ENCODE measurements at places on chromosomes 4 and X. TPM values are rescaled to one million over a fixed set of nuclear protein-coding genes. Genes with fewer than 3 reads are reported as not detected.

- DNase-seq: peak; percentile 42
These were observed 24.3 kb upstream of the TEX13C start for GRCh38 chrX:125295337-125295736.

DNA sequence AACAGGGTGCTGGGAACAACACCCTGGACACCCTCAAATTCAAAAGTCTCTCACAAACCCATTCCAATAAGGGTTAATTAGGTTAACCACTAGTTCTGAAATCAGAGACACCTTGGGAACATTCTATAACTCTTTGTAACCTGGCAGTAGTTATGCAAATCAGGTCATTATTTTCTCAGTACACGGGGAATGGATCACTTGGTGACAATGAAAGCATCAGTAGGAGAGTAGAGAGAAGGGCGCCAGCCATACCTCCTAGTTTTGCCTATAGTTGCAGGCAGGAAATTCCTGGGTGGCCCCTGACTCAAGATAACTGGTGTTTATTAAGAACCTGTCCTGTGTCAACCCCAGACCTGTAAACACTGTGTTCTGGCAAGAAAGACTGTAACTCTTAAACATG, 2.5 kb downstream of the CCDC110 start:
- DNase-seq: no peak

Gene HPSE
- 4.0 TPM for total RNA-seq

DNA sequence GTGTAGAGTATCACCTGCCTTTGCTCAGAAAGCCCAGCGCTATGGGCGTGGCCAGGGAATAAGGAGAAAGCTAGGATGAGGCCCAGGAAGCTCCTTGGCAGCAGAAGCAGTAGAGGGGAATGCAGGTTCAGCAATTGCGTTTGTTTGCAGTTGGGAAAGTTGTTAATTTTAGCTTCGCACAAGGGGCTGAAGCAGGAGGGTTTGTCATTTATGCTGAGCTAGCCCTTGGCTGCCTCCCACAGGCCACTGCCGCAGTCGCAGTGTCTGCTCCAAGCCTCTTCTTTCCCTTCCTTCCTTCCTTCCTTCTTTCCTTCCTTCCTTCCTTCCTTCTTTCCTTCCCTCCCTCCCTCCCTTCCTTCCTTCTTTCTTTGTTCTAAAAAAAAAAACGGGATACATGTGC, 21.5 kb downstream of the FRMPD3 start:
- DNase-seq: no peak

GRCh38 chr4:164731827-164732474, 22.0 kb upstream of the SMIM31 start:
- peak; percentile 38 for DNase-seq

DNA sequence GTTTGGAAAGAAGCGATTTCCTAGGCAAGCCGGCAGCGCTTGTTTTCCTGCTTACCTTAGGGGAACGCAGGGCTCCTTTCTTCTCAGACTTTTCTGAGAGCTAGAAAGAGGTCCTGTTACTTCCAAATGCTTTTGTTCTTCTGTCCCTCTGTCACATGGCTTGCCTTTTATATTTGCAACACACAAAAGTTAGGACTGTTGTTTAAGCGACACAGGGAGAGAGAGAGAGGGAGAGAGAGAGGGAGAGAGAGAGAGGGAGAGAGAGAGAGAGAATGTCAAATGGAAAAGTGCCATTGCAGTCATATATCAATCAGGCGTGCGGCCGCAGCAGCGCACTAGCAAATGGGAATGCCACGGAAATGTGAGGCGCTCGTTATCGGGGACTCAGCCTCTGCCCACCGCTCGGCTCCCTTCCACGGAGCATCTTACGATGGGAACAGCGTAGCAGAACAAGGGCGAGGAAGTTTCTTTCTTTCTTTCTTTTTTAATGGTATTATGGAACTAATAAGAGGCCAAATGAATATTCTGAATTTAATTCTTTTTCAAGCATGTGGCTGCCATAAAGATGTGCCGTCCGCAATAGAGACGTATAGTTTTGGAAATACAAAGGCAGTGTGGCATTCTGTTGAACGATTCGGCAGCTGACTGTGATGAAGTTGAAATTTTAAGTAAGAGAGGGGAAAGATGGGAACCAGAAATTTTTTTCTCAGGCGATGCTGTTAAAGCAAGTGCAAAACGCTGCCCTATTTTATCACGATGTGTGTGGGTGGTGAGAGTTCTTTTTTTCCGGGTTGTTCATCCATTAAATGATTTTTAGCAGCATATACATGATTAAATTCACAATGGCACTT, at the start of gene NDP:
Gene NDP, minus strand, starts transcription at position 142 of the 851 bp plus-strand sequence. CDS start 14,745 bp downstream, outside the sequence.
- no peak for DNase-seq

DNA sequence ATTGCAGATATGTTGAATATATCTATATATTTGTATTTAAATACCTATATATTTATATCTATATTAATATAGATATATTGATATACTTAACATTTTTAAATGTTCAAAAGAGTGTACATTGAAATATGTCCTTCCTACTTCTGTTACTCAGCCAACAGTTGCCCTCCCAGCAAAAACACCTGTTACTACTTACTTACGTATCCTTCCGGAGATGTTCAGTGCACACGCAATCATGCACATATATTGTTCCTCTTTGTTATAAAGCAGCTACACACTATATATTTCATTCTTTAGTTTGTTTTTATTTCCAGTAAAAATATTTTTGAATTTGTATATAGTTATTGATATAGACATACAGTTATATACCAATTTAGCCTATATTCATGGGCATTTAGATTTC, 142.3 kb downstream of the ARHGAP24 start:
- no peak for DNase-seq

GRCh38 chr4:101039367-101039766, 308.0 kb downstream of the PPP3CA start:
- no peak for DNase-seq

- DNase-seq: no peak
These were observed 218.7 kb upstream of the PPARGC1A start for GRCh38 chr4:24108567-24108966.

DNA sequence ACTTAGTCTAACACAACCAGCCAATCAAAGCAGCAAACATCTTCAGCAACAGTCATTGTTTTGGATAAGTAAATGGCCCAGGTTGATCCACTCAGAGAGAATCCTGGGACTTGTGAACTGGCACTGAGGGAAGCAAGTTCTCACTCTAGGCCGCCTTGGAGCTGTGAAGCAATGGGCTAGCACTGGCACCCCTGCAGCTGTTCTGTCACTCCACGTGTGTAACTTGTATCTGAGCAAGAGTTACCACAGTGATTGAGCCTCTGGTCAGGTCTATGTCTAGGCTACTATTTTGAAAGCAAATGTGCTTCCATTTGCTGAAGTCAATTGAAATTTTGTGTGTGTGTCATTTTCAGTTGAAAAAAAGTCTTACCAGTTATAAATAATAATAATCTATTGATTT, 57.2 kb upstream of the HS3ST1 start:
- DNase-seq: no peak

GRCh38 chr4:105963461-105964400, 68.5 kb downstream of the NPNT start:
- DNase-seq: no peak

Gene CCDC160
- not detected for total RNA-seq

DNA sequence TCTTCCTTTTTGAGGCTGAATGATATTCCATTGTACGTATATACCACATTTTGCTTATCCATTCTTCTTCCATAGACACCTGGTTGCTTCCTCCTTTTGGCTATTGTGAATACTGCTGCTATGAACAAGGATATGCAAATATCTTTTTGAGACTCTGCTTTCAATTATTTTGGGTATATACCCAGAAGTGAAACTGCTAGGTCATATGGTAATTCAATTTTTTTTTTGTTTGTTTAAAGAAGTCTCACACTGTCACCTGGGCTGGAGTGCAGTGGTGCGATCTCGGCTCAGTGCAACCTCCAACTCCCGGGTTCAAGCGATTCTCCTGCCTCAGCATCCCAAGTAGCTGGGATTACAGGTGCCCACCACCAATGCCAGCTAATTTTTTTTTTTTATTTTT, 75.3 kb downstream of the METTL14 start:
- DNase-seq: no peak

- no peak for DNase-seq
These were observed 670.0 kb upstream of the AMOT start for GRCh38 chrX:113510586-113510985.

- DNase-seq: no peak
These were observed 929.3 kb downstream of the PCDH19 start for GRCh38 chrX:99480728-99481127.

Gene NPY2R
- total RNA-seq: not detected

DNA sequence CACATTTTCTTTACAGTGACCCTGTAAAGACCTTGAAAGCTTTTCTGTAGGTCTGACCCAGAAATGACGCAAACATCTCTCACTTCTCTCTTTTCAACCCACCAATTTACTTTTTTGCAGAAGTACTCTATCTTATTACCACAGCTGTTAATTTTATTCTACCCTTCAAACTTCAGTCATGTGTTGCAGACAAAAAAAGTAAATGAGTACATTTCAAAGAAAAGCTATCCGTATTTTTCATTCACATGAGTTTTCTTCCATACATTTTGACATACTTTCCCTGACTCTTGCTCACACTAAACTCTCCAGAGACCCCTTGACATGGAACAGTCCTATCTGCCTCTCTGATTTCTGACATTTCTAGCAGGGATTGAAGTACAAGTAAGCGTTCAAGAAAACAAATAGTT, 51.7 kb downstream of the SLC7A11 start:
- no peak for DNase-seq

GRCh38 chr4:36411338-36411737, 129.9 kb downstream of the DTHD1 start:
- no peak for DNase-seq

Gene TMPRSS11B
- total RNA-seq: not detected

GRCh38 chrX:110175696-110176095, 142.2 kb downstream of the AMMECR1 start:
- no peak for DNase-seq

- peak; percentile 64 for DNase-seq
These were observed 66.0 kb upstream of the PHOX2B start for GRCh38 chr4:41814565-41814964.

GRCh38 chr4:8773124-8773931, 98.3 kb downstream of the HMX1 start:
- no peak for DNase-seq

DNA sequence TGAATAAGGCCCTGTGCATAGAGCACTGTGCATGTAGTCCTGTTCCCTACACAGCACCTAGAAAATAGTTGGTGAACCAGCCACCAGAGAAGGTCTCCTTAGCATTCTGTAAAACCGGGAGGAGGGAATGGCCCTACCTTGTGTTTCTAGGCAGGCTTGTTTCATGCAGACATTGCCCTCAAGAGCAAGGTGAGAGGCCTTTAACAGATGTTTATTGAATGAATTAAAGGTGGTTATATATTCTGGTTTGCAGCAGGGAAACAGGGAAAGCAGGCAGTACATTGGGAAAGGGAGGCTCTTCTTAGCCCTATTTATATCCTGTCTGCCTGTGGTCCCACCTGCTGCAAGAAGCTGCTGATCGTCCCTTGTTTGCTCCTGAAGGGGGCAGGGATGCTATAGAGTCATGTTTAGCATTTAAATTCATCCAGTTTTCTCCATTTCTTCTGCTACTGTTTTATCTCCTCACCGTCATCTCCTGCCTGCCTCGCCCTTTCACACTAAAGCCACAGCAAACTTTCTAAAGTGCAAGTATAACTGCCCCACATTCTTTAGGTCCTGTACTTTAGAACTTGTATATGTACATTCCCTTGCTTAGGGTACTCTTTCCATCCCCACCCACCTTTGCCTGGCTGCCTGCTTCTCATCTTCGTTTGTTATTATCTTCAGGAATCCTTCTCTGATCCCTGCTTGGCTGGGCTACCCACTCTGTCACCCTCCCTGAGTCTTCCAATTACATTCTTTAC, 60.3 kb downstream of the EGF start:
- no peak for DNase-seq

Gene HSFX1
- 0.70 TPM for total RNA-seq

Gene RENBP
- not detected for total RNA-seq

- DNase-seq: no peak
These were observed 986 bp downstream of the HDAC6 start for GRCh38 chrX:48802905-48803200.

DNA sequence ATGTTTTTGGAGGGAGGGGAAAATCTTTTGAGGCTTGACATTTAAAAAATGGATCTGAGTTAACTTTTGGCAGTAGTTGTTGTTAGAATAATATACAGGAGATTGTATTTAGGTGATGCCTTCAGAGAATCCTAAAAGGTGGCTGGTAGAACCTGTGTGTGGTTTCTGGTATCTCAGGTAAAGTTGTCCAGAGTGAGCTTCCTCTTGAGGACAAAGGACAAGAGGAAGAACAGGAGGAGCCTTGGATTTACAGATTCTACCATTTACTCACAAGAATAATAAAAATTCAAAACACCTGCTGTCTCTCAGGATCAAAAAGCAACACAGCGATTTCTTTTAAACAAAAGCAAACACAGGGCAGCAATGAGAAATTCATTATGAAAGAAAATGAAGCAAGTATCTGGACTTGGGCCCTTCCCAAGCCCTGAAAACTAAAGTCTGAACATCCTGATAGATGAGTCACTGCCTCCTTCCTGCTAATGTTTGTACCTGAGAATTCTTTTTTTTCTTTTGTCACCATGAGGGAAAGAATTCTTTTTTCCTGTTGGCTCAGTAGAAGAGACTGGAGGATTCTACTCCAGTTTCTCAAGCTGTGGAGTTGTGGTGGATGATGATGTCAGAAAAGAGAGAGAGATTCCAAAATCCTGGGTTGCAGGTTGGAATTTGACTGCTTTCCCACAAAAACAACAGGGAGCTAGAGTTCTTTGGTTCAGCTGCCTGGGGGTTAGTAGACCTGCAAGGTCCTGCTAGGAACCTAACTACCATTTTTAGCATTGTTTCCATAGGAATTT, 31.5 kb upstream of the RAPGEF2 start:
- peak; percentile 91 for DNase-seq

Gene ALAS2
- not detected for total RNA-seq

DNA sequence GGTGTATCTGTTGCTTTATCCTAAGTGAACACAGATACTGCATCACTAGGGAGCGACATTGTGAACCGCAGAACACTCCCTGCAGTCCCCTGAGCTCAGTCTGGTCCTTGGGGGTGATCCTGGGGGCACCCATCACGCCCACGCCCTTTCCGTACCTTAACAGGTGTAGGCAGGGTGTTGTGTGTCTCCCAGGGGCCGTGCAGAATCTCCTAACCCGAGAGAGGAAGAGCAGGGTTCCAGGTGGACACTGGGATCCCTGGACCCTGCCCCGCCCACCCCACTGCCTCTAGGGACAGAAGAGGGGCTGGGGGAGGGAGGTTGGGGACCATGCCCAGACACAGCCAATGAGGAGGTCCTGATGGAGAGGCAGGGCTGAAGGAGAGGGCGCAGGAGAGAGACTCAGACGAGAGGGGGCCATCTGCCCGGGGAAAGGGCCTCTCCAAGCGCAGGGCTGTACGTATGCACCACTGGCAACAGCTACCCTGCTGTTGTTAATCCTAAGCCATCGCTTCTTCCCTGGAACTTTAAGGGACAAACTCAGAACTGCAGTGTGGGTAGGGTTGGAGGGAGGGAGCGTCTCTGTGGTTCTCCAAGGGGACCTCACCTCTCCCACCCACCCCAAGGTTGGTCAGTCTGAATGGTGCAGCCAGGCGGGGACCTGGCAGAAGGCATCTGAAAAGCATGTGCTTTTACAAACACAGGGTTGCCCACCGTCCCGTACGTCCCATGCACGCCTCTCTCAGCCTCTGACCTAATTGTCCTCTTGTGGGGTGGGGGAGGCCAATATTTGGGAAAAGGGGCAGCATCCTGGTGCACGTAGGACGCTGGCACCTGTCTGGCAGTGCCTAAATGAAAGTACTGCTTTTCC, 2.5 kb downstream of the P2RY8 start:
- no peak for DNase-seq

GRCh38 chrX:11053351-11053750, 57.8 kb upstream of the HCCS start:
- no peak for DNase-seq

Gene IBSP
- not detected for total RNA-seq
